Ecto neural progenitor cell (in vitro differentiated cells): ENCODE measurements at places on chromosomes 4 and X.

DNA sequence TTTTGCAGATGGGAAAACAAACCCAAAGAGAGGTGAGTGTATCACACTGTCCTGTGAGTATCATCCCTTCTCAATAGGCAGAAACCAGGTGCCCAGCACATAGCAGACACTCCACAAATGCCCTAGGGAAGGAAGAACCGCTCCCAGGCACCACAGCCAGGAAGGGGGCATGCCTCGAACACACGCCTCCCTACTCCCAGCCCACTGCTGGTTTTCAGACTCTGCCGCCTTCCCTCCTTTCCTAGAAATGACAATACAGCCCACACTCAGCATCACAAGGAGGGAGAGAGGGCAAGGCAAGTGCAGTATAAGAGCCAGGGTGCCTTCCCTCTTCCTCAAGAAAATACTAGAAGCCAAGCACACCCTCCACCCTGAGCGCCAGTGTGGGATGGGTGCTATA lies 16.2 kb downstream of the JAKMIP1 start:
- no peak for DNase-seq

DNA sequence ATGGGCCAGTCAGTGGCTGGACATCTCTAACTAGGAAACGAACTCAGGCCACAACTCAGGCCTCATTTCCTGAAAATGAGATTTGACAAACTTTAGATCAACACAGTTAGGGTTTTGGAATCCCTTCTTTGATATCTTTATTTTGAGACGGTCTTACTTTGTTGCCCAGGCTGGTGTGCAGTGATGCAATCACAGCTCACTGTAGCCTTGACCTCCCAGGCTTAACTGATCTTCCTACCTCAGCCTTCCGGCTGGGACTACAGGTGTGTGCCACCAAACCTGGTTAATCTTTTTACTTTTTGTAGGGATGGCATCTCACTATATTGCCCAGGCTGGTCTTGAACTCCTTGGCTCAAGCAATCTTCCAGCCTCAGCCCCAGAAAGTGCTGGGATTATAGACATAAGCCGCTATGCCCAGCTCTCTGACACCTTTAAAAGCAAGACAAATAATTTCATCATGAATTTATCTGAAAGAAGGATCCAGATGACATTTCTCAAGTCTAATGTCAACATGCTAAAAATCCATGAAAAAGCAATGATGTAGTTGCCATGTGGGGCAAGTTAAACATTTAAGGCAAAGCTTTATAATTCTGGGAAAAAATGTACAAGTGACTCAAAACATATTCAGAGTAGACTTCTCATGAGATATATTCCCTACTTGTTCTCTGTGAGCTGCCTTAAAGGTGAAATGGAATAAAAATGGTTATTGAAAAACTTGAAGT lies 89.1 kb upstream of the CBR4 start:
- DNase-seq, result no peak

- DNase-seq, result no peak
Observed at GRCh38 chr4:185859111-185859510, 47.1 kb upstream of the SORBS2 start.

DNA sequence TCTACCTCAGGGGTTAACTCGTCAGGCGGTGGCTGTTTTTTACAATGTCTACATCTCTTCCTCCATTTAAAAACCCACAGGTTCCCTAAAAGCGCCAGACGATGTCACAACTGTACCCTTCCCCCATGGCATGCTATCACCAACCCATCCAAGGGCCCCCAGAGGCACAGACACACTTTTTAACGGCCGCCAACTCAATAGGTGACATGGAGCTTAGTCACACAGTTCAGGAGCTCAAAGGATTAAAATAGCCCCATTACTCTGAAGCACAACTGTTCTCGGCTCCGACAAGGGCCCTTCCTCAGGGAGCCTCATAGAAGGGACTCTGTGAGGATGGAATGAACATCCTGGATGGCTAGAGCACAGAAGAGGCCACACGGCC lies 12.4 kb downstream of the SH3KBP1 start:
- no peak for DNase-seq

DNA sequence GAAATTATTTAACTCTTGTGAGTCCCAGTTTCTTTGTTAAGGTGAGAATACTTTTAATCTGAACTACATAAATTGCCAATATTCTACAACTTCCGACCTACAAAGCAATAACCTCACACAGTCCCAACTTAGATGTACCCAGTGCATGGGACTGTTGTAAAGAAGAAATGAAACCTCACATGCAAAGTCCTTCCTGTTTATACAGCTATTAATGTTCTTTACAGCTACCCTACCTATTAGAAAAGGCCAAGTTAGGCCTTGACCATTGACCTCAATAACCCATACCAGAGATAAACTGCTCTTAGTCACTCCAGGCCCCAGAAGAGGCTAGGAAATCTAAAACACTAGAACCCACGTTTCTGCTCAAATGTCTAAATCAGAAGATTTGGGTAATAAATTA lies 920.1 kb upstream of the TENM3 start:
- DNase-seq, result no peak

DNA sequence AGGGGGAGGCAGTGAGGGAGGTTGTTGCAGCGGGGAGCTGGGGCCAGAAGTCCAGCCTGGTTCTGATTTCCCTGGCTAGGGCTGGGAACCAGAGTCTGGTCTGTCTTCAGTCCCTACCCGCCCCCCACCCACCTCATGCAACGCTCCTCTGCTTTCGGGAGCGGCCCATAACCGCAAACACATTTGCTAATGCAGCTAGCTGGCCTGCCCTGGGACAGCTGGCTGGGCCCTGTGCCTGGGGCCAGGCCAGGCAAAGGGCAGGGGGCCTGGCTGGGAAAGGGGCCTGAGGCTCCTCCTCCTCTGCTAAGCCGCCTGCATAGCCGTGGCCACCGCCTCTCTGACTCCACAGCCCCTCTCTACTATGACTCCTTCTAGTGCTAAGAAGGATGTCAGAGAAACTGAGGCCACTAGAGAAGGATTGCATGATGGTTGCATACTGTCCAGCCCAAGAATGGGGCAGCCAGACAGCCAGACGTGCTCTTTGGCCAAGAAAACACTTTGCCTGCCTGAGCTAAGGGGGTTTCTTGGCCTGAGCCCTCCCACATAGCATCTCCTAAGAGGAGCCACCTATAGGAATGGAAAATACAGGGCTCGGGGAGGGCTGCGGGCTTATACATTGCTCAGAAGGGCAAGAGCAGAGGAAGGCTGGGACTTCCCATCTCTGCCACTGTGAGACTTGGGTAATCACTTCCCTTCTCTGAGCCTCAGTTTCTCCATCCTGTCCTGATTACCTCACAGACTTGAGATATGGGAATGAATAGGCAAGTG lies 76.9 kb downstream of the PJA1 start:
- peak; percentile 64 for DNase-seq

DNA sequence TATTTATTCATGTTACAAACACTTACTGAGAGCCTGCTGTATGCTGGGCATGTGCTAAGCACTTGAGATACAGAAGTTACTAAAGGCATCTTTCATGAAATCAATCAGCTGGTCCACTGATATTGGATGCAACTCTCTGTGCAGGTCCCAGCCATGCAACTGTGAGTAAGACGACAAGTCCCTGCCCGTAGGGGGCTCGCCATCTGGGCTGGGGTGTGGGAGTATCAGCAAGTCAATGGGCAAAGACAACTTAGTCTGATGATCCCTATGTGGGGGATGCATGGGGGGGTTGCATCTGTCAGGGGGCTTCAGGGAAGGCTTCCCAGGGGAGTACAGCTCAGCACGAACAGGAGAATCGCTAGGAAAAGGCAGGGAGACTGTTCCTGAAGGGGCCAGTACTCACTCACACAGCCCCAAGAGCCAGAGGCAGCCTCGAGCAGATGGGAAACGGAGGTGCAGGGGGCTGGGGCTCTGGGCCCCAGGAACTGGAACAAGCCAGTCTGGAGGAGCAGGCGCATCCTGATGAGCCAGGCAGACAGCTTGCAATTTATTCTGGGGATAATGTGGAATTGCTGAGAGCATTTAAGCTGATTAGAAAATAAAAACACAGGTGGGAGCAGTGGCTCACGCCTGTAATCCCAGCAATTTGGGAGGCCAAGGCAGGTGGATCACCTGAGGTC lies 40.2 kb downstream of the CRMP1 start:
- no peak for DNase-seq

DNA sequence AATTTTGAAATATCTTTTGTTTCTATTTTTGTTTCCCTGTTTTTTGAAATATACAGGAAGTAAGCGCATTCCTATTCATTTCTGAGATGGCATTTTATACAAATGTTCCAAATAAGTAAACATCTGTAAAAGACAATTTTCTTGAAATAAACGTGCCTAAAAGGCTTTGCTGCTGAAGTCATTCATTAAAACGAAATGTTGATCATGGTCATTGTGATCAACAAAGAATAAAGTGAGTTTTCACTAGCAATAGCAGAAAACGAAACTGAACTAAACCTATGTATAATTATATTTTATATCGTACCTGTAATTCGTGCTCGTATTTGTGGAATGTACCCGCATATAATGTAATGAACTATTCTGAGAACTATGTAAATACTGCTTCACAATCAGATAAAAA lies 221.2 kb downstream of the MGST2 start:
- DNase-seq, result no peak

- DNase-seq, result no peak
Observed at GRCh38 chr4:158410272-158410671, 111.4 kb upstream of the RXFP1 start.

DNA sequence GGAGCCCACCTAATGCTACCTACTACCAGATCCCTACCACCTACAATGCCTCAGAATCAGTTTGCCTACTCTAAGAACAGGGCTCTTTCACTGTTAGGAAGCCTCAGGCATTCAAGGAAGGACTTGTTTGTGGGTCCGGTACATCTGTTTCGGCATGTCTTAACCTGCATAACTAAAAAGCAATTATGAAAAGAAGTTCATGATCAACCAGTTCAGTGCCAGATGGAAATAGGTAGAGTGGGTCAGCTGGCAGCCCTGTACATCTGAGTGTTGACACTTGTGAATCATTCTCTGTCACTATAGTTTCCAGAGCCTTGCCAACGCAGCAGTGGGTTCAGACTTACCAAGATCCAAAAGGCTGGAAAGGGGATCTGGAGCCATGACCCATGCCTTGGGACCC lies 3.3 kb downstream of the TMEM185A start:
- no peak for DNase-seq

- no peak for DNase-seq
Observed at GRCh38 chr4:43718369-43718768, 730.2 kb downstream of the KCTD8 start.

GRCh38 chrX:20224814-20225487 lies 41.8 kb downstream of the RPS6KA3 start:
- DNase-seq, result no peak

GRCh38 chr4:82667761-82668480 lies 106.1 kb upstream of the TMEM150C start:
- DNase-seq, result no peak

DNA sequence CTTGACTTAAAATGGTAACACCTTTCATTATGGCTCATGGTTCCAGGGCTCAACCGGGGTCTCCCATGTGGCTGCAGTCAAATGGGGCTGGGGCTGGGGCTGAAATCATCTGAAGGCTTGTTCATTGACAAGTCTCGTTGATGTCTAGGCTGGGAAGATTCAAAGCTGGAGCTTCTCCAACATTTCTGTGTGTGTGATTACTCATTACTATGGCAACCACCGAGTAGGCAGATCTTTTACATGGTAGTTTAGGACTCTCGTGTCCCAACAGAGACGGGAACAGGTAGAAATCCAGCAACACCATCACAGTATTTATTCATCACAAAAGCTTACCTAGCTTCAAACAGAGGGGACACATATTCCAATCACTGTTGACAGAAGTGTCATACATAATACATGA lies 7.8 kb downstream of the YTHDC1 start:
- DNase-seq, result no peak
